Activated CD8-positive, alpha-beta memory T cell treated with anti-CD3 and anti-CD28 coated beads for 48 hours (primary cell): ENCODE measurements at places on chromosomes 1 and 21.

- DNase-seq = no peak
Observed at GRCh38 chr1:228969953-228970800, 234.9 kb downstream of the RHOU start.

- no peak for DNase-seq
Observed at GRCh38 chr1:228647523-228648444, 87.5 kb upstream of the RHOU start.

DNA sequence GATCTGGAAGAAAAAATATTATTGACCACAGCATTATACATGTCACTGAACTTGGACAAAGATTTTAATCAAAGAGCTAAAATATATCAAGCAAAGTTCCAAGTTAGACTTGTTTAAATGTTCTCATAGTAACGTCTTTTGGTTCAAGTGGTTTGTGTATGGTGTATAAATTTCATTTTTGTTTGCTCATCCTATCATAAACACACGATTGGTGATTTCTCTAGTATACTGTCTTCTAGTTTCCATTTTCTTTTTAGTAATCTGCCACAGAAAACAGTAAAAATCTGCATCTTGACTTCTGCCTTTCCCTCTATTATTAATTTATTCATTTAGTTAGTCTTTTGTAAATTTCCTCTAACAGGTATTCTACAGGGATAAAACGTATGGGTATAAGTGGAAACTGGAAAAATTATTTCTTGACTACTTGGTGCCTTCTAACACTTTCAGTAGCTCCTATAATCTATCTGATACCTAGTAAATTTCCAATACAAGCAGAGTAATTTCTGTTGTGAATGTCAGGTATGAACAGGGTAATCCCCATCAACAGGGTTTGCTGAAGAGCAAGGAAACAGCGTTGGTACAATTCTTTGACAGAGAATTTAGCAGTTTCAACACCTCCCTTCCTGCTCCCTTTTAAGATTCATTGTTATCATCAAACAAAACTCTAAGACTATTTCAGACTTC lies 268.0 kb downstream of the PTPRC start:
- no peak for DNase-seq

DNA sequence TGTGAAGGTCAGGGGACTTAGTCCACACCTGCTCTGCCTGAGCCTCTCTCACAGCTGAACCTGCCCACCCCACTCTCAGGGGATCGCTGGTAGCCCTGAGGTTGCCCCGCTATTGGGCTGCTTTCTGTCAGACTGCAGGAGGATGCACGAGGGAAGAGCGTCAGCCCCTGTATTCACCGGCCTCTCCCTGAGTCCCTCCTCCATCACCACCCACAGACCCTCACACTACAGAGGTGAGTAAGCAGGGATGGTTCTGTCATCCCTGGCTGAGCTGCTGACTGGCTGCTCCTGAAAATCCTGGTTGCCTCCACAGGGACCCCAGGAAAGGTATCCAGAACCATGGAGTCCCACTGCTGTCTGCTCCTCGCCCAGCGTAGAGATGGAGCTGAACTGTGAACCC lies 118.7 kb downstream of the SYT2 start:
- no peak for DNase-seq

DNA sequence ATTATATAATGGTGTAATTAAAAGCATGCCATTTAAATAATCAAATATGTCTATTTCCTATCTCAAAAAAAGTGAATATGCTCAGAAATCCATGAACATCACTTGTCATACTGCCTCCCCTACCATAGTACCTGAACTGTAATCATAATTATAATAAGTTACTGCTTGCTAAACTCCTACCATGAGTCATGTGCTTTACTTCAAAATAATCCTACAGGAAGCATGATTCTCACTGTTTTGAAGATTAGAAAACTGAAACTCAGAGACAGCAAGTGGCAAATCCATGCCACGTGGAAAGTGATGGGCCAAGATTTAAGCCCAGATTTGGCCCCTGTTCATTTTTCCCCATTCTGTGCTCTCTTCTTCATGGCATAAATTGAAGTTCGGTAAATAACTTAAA lies 5.2 kb downstream of the LRRC7 start:
- no peak for DNase-seq

DNA sequence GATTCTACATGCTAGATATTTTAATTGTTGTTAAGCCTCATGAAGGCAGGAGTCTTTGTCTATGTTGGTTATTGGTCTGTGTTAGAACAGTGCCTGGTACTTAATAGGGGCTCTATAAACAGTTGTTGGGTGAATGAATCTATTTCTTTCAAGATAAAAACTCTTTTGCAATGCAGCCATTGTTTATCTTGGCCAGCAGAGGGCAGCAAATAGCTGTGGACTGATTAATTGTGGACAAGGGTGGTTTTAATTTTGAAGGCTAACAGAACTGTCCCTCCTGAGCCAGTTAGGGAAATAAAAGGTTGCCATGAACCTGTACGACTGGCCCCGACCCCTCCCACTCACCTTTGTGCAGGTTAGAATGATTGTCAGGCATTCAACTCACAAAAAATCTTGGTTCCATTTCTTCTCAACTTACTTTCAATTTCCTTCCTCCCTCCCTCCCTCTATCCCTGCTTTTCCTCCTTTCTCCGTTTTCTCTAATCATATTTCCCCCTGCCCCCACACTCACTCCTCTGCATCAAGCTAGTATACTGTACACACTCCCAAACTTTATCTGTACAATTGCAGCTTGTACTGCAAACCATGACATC lies 66.3 kb upstream of the DIRAS3 start:
- no peak for DNase-seq

DNA sequence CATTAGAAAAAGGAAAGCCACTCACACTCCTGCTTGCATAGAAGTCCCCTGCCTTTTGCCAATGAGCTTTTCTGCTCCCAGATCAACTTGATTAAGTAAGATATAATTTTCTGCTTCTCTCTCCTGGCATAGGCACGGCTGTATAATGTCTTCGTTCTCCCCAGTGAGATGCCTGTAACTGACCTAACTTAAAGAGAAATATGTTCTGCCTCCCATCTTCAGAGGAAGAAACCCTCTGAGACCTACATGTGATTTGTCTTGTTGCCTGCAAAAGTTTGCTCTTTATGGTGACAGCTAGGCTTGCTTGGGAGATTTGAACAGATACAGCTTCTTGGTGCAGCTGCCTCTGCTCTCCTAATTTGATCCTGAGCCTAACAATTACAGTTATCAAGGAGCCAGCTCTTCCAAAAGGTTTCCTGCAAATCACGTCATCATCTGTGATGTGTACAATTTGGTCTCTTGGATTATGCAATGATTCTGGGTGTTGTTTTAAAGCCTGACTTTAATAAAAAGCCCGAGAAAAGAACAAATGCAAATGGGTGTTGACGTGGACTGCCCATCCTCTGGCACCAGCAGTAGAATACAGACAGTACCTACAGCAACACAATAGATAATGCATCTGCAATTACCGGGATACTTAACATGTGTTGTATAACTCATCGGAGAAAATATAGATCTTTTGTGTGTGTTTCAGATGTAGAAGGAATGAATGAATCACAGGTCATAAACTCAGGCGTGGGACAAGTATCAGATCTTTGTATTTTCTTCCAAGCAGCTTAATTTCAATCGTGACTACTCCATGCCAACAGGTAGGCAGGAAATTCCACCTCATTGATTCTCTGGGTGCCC lies 76.2 kb upstream of the KAZN start:
- no peak for DNase-seq

GRCh38 chr21:42012344-42012743 lies 2.2 kb upstream of the ZBTB21 start:
- no peak for DNase-seq
